ENCODE measurements at places on chromosomes 3 and 15.

DNA sequence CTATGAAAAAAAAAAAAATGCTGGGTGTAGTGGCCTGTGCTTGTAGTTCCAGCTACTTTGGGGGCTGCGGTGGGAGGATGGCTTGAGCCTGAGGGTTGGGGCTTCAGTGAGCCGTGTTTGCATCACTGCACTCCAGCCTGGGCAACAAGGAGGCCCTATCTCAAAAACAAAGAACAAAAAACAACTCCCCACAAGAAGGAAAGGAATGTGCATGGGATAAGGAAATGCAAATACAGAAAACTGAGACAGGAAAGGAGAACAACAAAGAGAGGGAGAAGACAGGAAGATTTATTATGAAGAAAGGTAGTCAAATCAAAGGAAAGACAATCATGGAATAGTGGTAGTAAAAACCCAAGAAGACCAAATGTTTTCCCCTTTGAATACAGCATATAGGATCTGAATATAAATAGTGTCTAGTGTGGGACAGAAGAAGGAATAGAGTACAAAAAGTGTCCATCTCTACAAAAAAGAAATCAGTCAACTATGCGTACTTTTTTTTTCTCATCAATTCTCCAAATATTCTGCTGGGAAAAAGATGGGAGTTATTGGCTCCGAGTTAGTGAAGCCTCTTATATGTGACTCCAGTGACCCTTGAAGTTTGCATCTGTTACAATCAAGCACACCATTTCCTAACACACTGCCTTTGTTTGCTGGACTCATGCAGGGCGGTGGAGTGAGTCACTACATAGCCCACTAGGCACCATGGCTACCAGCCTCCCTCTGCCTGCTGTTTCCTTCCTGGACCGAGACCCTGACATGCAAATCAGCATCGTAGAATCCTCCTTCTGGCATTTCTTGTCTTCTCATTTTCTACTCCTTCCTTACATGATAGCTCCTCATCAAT, 101.2 kb upstream of the PTX3 start:
- no peak for DNase-seq

DNA sequence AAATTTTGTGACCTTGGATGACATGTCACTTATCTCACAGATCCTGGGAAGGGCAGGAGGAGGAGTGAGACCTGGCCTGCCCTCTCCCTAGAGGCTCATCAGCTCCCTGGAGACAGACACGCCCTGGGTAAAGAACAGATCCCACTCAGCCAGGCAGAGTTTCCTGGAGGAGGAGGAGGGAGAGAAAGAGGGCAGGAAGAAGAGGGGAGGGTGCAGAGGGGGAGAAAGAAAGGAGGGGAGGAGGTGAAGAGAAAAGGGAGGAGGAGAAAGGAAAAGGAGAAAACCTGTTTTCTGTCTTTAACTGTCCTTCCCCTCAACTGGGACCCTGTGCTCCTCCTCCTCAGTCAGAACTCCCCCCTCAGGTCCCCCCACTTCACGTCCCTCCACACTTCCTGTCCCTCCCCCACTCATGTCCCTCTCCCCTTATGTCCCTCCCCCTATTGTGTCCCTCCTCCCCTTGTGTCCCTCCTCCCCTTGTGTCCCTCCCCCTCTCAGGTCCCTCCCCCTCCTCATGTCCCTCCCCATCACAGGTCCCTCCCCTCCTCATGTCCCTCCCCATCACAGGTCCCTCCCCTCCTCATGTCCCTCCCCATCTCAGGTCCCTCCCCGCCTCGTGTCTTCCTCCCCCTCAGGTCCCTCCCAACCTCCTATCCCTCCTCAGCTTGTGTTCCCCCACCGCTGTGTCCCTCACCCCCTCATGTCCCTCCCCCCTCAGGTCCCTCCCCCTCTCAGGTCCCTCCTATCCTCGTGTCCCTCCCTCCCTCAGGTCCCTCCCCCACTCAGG, 52.3 kb upstream of the CGNL1 start:
- DNase-seq: no peak

DNA sequence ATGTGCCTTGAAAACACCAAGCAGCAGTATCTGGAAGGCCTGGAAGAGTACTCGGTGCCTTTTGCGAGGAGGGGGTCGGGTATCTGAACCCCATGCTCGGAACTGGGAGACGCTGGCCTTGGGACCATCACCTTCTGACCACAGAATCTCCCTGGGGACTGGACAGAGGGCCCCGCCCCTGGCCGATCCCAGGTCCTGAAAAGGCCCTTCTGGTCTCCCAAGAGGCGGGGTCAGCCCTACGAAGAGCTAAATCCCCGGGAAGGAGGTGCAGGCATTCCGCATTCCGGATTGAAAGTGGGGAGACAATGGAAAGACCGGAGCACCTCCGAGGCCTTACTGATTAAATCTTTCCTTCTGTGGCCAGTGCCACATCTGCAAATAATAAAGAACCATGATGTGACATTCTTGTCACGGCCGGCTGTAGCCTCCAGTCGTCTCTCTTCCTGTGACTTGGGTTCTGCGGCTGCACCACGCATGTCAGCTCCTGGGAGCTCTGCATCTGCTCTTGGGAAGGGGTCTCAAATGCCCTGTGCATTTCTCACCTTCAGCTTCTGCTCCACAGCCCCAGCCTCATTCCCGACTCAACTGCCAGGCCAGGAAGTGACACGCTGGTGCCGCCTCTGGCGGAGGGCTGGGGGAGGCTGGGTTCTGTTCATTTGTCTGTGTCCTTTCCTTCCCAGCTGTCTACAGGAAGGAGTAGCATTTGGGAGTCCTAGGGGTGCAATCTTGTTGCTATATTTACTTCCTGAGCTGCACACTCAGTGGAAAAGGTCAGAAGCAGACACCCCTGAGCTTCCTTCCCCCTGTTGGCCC, 173.5 kb downstream of the KLF13 start:
- no peak for DNase-seq

DNA sequence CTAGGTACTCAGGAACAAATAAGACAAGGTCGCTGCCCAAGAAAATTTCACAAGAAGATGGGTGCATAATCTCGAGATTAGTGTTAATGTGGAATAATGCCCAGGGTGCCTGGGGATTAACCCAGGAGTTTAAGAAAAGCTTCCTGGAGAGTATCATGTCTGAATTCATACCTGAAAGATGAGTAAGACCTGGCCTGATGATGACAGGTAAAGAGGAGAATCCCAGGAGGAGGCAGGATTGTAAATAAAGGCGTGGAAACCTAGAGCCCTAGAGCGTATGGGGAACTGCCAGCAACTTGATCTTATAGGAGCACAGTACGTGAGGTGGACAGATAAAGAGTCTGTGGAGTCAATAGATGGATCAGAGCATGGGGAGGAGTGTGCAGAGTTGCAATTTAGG, 43.0 kb downstream of the ARRDC4 start:
- no peak for DNase-seq

GRCh38 chr15:101121511-101122090, 130.2 kb downstream of the CHSY1 start:
- DNase-seq: no peak

GRCh38 chr3:118907909-118908308, 126.7 kb downstream of the IGSF11 start:
- DNase-seq: no peak

DNA sequence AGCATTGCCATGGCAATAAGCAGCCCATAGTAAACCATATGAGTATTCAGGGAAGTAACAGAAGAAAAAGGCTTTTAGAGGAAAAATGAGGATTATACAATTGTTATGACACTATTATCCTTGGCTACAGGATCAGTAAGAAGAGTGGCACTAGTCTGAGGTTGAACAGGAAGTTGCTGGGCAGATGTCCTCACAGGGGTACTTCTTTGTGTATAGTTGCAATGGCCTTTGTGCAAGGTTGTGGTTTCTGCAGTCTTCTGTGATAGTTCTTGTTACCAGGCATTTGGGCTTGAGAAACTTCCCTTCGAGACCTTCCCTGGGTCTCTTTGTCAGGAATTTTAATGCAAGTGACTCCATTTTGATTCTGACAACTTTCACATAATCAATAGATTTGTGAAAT, 100.6 kb upstream of the ATP11B start:
- DNase-seq: no peak

DNA sequence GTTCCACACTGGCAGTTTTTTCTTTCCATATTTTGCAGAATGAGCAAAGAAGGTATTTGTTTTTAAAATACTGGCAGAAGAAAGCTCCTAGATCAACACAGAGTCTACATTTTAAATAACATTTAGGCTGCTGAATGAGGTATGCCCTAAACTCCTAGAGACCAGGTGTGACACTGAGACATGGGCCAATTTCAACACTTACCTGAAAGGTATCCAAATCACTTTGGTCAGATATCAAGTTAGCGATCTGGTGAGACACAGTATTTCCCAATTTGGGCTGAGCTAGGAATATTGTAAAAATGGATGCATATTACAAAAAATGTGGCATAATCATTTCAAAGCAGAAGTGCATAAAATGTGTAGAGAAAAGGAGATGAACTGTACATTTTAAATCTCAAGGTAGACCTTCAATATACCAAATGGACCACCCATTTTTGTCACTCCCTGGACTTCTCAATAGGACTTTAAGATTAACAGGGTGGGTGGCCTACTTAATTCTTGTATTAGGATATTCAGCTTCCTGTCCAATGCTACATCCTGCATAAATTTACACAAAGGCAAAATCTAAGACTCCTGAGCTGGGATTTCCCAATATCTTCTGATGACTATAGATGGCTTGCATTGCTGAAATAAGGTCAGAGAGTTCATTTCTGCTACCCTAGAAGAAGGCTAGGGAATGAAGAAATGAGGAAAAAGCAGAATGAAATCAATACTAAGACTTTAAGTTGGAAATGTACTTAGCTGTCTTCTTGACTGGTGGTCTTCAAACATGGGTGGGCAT, 487.8 kb downstream of the FOXP1 start:
- DNase-seq: no peak

DNA sequence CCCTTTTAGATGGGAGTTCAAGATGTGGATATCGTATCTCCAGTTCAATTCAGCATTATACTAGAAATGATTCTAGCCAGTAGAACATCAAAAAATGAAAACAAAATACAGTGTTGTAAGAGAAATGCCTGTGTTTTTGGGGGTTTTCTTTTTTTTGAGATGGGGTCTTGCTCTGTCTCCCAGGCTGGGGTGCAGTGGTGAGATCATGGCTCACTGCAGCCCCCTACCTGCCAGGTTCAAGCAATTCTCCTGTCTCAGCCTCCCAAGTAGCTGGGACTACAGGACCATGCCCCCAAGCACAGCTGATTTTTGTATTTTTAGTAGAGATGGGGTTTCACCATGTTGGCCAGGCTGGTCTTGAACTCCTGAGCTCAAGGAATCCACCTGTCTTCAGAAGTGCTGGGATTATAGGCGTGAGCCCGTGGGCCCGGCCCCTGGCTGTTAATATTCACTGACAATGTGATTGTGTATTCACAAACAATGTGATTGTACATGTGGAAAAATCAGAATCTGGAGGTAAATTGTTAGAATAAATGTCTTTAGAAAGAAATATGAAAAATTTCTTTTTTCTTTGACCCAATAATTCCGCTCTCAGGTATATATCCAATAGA, 59.0 kb downstream of the ARIH1 start:
- DNase-seq: no peak

- no peak for DNase-seq
Observed at GRCh38 chr3:152910966-152911365, 76.0 kb downstream of the P2RY1 start.

DNA sequence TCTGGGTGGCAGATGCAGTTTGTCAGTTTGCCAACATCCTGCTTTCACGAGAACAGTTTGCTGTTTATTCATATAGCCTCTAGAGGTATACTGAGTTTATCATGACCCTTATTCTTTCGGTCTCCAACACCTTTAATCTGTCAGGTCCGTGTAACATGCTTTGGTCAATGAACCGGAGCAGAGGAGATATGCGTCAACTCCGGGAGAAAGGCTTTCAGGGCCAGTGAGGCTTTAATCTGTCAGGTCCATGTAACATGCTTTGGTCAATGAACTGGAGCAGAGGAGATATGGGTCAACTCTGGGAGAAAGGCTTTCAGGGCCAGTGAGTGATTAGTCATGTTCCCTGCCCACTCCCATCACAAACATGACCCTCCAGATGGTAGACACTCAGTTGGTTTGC, 16.9 kb upstream of the GPD1L start:
- no peak for DNase-seq

- DNase-seq: no peak
Observed at GRCh38 chr3:189557824-189558223, 73.4 kb upstream of the TP63 start.

GRCh38 chr3:47712398-47712797, 69.3 kb downstream of the SMARCC1 start:
- no peak for DNase-seq

- no peak for DNase-seq
Observed at GRCh38 chr3:81696090-81696489, 65.4 kb downstream of the GBE1 start.

GRCh38 chr15:39181940-39182339, 398.9 kb upstream of the THBS1 start:
- DNase-seq: peak; percentile 76

- DNase-seq: no peak
Observed at GRCh38 chr3:23740517-23740965, 65.2 kb upstream of the UBE2E1 start.

GRCh38 chr3:172846706-172847105, 96.2 kb downstream of the ECT2 start:
- DNase-seq: no peak

GRCh38 chr15:64892847-64893403, 18.8 kb upstream of the ANKDD1A start:
- DNase-seq: no peak

DNA sequence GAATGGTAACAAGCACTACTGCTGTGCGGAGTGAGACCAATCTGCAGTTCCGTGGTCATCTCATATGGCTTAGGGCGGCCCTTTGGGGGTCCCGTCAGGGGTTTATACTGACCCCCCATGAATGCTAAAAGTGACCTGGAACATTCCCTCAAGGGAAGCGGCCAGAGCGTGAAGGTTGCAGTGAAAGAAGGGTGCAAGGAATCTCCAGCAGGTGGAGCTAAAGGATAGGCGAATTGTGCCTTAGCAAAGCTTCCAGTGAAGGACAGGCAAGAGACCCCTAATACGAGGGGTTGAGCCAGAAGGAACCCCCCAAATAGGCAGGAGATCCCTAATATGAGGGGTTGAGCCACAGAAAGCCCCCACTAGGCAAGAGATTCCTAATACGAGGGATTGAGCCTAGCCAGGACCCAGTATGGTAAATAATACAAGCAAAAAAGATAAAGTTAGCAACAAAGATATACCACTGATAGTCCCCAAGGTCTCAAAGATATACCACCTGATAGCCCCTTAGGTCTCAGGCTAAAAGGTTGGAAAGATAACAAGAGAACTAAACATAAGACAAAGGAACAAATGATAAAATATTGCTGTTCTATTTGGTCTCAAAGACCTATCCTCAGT, 32.8 kb downstream of the ZNF589 start:
- DNase-seq: no peak
